ENCODE measurements at places on chromosomes 7 and 10.

DNA sequence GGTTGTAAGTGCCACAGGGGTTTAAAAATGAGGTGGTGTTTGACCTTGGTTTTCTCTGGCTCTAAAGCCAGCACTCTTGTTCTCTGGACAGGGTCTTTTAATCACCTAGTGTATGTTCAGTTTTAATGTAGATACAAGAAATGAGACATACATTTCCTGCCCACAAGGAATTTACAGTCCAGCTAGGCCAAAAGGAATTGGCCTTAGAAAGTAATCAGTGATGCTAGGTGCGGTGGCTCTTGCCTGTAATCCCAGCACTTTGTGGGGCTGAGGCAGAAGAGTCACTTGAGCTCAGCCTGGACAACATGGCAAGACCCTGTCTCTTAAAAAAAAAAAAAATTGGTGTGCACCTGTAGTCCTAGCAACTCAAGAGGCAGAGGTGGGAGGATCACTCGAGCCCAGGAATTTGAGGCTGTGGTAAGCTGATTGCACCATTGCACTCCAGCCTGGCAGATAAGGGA lies 100.2 kb downstream of the LRMDA start:
- no peak for DNase-seq

DNA sequence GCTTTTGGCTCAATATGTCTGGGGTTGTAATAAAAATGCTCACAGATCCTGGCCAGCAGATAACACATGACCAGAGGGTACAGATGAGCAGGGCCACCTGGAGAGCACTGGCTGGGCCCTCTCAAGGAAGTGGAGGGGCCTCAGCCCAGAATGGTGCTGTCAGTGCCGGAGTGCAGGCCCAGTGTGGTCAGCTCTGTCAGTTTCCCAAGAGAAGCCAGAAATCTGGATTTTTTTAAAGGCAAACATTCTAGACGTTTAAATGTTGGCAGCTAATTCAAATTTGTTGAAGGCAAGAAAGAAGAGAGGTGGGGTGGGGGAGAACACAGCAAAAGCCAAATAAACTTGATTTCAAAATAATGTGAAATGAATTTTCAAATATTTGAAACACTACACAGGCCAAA lies 2.0 kb downstream of the C10orf105 start:
- no peak for DNase-seq

DNA sequence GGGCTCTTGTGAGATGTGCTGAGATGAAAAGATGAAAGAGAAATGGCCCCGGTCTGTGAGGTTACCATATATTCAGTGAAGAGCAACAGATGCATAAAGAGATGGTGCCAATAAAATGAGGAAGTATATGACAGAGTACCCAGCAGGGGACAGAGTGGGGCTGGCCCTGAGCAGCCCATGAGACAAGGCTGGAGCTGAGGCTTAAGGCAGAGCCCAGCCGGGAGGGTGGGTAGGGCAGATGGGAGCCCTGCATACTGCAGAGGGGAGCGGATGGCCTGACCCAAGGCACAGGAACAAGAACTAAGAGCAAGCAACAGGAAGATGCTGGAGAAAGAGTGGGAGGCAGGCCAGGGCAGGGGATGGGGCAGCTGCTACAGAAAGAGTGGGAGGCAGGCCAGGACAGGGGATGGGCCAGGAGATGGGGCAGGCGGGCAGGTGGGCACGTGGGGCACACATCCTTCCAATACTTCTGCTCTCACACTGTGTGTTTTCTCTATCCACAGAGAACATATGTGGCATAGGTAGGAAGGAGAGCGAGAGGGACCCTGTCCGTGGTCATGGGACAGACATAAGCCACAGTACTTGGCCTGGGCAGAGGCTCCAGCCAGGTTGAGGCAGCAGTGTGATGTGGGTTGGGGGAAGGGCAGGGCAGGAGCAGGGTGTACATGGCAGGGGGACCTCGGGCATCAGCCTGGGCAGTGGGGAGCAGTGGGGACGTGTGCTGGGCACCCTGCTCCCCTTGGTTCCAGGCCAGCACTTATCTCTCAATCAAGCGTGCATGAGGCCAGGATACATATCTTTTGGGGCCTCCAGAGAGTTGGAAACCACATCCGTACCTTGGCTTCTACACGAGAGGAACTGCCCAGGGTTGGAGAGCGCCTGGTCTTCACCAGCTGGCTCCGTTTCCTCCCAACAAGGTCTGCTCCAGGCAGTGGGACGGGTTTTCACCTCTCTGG lies 91.6 kb upstream of the IKZF1 start:
- DNase-seq = peak; percentile 50

- DNase-seq = no peak
These were observed 44.4 kb downstream of the SLC35G1 start for GRCh38 chr10:93938140-93938539.

DNA sequence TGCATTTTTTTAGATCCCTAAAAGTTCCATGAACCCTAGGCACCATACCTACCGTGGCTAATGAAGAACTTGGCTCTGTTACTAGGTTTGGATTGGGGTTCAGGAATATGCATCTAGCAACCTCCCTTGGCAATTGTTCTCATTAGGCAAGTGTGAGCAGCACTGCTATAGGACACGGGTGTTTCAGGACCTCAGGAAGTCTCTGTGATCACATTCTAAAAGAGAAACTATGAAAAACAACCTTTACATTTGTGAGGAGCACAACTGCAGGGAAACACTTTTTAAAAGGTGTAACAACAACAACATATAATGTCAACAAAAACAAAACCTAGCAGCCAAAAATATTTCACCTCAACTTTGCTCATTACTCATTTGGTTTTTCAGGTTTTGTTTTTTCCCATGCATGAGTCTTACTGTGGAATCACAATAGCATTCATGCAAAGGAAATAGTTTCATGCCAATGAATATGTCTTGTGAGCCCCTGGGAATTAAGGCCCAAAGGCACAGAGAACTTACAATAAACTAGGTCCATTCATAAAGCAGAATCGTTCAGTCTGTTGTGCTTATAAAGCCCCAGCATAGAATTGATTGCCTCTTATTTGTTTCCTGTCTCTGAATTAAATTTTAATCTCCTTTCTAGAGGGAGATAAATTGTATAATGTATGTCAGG lies 255.7 kb upstream of the DGKB start:
- DNase-seq = no peak

GRCh38 chr10:86803156-86803555 lies 46.7 kb downstream of the BMPR1A start:
- DNase-seq = no peak

DNA sequence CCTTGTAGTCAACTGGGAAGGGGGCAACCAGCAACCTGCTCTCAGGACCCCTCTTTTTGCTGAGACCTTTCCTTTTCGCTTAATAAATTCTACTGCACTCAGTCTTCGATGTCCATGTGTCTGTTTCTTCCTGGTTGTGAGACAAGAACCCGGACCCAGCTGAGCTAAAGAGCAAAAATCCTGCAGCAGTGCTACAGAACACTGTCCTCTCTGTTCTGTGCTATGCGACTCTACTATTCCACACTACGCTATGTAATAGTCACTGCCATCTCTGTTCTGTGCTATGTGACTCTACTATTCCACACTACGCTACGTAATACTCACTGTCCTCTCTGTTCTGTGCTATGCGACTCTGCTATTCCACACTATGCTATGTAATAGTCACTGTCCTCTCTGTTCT lies 34.3 kb downstream of the DIP2C start:
- DNase-seq = no peak

- peak; percentile 55 for DNase-seq
These were observed 46.2 kb downstream of the RGS10 start for GRCh38 chr10:119496273-119496672.

- DNase-seq = no peak
These were observed 79.6 kb upstream of the FOXP2 start for GRCh38 chr7:114334989-114335388.

GRCh38 chr10:47290338-47290737 lies 9.7 kb upstream of the GDF10 start:
- DNase-seq = no peak

DNA sequence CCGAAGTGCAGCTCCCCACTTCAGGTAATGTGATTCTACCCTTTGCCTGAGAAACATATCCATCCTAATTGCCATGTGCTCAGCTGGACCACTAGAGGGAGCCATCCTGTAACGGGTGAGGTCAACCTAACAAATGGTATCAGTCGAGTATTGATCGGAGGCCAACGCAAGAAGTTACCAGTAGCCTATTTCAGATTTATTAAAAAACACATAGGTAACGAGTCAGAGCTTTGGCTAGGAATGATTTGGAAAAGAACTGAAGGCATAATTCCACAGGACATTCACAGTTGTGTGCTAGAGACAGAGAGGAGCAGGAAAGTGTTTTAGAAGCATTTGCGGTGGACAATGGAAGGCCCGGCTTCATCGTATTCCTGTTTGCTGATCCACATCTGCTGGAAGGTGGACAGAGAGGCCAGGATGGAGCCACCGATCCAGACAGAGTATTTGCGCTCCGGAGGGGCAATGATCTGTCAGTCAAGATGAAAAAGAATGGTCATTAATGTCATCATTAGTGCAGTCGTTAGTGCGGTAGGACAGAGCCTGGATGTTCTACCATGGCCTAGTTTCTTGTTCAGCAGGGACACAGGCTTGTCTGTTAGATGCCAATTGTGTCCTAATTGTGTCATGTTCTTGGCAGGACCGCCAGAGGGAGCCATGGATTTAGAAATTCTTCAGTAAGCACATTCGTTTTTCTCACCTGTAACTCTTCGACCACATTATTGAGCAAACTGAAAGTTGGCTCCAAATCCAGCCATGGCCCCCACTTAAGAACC lies 17.5 kb downstream of the ACTA2 start:
- DNase-seq = peak; percentile 83

DNA sequence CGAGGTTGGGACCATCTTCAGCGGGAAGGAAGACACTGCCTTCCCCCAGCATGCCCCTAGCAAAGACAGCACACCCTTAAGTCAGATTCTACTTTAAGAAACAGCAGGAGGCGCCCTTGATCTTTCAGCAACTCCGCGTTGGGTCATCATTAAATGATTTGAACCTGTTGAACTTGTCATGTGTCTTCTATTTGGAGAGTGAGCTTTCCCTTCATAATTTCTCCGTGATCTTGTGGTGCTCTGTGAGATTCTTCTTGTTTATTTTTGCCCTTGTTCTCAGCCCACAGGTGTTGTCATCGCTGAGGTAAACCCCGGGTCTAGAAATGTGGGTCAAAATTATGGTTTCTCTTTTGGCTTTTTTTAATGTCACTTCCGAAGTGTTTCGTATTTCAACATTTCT lies 49.5 kb upstream of the PITRM1 start:
- DNase-seq = no peak

- no peak for DNase-seq
These were observed 103.1 kb downstream of the SEMA3C start for GRCh38 chr7:80815733-80816132.

- no peak for DNase-seq
These were observed 61.9 kb upstream of the LANCL2 start for GRCh38 chr7:55303220-55303619.

- no peak for DNase-seq
These were observed 75.9 kb downstream of the FAM204A start for GRCh38 chr10:118266098-118266748.

DNA sequence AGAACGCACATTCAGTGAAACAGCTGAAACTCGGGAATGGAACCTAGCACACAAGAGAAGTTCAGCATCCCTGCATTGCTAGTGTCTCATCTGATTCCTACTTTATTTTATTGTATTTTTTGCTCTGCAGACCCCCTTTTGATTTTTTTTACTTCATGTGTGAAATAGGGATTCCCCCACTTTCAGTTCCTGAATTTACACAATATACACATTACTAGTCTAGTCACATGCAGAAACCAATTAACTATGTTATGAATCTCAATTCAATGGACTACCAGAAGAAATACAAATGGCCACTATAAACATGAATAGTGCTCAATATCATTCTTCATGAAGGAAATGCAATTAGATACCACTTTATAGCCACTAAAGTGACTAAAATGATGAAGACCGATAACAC lies 386.1 kb upstream of the COBL start:
- DNase-seq = no peak

DNA sequence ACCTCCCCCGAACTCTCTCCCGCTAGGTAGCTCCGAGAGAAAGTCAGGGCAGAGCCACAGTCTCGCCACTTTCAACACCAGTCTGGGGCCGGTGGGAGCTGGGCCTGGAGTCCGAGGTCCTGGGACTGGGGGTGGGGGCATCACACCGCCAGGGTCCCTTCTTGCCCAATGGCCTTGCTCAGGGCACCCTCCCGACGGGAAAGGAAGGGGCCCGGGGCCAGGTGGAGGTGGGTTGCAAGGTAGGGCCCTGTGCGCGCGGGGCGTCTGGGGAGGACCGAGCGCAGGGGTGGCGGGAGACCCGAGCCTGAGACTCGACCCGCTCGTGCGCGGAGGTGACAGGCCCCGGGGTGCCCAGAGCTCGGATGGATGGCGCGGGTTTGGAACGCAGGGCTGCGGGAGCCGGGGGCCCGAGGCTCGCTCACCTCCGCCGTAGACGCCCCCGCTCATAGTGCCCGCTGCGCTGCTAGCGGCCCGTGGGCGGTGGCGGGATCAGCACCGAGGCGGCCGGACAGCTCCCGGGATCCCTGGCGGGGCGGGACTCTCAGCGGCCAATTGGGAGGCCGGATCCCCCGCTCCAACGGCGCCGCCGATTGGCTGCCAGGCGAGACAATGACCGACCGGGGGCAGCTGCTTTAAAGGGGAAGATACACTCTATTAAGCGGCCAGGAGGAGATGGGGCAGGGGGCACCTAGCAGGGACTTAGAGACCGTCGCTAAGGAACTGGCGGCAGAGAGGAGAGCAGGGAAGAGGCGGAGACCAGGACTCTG lies at the start of gene ACTL6B:
Gene ACTL6B, minus strand, starts transcription at position 541 of the 767 bp plus-strand sequence. Its CDS starts 94 bp downstream, at position 447.
- peak; percentile 35 for DNase-seq

DNA sequence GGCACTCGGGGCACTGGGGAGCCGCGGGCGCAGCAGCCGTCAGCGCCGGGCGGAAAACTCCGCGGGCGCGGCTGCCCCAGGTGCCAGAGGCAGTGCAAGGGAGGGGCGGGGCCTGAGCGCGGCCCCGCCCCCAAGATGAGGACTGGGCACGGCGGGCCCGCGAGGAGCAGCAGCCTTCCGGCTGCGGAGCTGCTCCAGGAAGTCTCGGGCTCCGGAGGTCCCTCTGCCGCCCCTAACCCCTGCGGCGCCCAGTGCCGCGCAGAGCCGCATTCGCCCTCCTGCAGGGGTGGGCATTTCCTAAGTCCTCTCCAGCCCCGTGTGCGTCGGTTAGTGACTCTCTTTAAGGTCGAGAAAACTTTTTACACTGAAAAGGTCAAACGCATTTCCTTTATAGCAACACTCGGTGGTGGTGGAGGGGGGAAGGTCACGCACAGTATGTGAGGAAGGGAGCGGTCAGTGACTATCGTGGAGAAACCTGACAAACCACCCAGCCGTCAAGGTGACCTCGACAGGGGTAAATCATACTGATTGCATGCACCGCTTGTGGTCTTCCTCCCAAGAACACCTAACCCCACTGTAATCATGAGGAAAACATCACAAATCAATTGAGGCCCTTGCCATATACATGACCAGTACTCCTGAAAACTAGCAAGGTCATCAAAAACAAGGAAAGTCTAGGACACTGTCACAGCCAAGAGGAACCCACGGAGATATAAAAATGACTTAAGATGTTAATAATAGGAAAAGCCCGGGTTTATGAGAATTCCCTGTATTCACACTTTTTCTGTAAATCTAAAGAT lies at the start of gene ANXA11:
Gene ANXA11, minus strand, starts transcription at position 61 of the 800 bp plus-strand sequence. CDS start 32,676 bp downstream, outside the sequence.
- peak; percentile 86 for DNase-seq

DNA sequence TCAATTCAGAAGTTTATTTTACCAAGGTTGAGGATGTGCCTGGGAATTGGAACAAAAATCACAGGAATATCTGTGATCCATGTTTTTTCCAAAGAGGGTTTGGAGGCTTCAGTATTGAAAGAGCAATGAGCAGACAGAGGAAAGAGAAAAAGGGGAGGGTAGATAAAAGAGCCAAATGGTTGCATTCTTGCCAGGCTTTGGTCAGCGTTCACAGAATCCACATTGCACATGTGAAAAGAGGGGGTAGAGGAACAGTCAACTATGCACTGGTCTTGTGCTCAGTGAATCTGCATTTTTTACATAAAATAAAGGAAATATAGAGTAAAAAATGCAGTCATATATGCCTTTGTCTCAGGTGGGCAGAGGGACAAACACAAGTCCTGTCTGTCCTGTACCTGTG lies 20.6 kb upstream of the ERCC6 start:
- DNase-seq = no peak
